ENCODE measurements at places on chromosomes 13 and 19. TPM values are rescaled to one million over a fixed set of nuclear protein-coding genes. Genes with fewer than 3 reads are reported as not detected.
A peak's percentile ranks its signal among the peaks of the same experiment; 100 is the strongest.

GRCh38 chr19:40035996-40036395, 20.0 kb downstream of the ZNF780B start:
- peaks cover 31% of the 10 kb centered on the region for H3K36me3 ChIP-seq
- H3K4me1 ChIP-seq = no peaks in the 10 kb centered on the region
- no peak overlapping the region for H3K4me3 ChIP-seq
- DNase-seq = peak; percentile 4
- H3K27ac ChIP-seq = no peak overlapping the region
- H3K27me3 ChIP-seq = no peaks in the 10 kb centered on the region

DNA sequence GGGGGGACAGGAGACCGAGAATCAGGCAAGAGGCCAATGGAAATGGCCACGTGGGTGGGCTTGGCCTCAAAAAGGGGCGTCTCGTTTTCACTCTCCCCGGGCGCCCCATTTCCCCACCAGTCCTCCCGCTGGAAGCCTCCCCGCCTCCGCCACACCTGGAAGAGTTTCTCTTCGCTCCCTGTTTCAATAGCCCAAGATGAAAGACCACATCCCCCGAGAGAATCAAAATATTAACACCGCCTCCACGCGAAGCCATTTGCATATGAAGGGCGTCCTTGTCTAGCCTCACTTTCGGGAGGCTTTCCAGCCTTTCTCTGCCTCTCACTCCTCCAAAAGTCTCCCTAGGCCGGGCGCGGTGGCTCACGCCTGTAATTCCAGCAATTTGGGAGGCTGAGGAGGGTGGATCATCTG, 691 bp upstream of the OLFM2 start:
- H3K27me3 ChIP-seq = no peaks in the 10 kb centered on the region
- peak overlapping the region; percentile 50 for H3K4me3 ChIP-seq
- peaks cover 13% of the 10 kb centered on the region for H3K4me1 ChIP-seq
- H3K36me3 ChIP-seq = no peaks in the 10 kb centered on the region
- H3K27ac ChIP-seq = peak overlapping the region; percentile 86

GRCh38 chr13:86757236-86757978, 913.8 kb upstream of the SLITRK5 start:
- peak; percentile 52 for DNase-seq
- no peaks in the 10 kb centered on the region for H3K27me3 ChIP-seq
- H3K27ac ChIP-seq = no peak overlapping the region
- H3K36me3 ChIP-seq = no peaks in the 10 kb centered on the region
- no peak overlapping the region for H3K4me3 ChIP-seq
- peaks cover 8% of the 10 kb centered on the region for H3K4me1 ChIP-seq

GRCh38 chr19:472005-472858, 11.4 kb upstream of the SHC2 start:
- no peaks in the 10 kb centered on the region for H3K4me1 ChIP-seq
- peak; percentile 35 for DNase-seq
- H3K36me3 ChIP-seq = no peaks in the 10 kb centered on the region
- no peak overlapping the region for H3K4me3 ChIP-seq
- H3K27ac ChIP-seq = no peak overlapping the region

- no peak overlapping the region for H3K27ac ChIP-seq
- no peaks in the 10 kb centered on the region for H3K36me3 ChIP-seq
- H3K4me3 ChIP-seq = no peak overlapping the region
These were observed 78.3 kb downstream of the TSHZ3 start for GRCh38 chr19:31270897-31271296.

GRCh38 chr19:29323440-29324290, 110.7 kb upstream of the UQCRFS1 start:
- DNase-seq = no peak
- no peaks in the 10 kb centered on the region for H3K27me3 ChIP-seq
- H3K4me1 ChIP-seq = no peaks in the 10 kb centered on the region
- no peak overlapping the region for H3K27ac ChIP-seq
- H3K4me3 ChIP-seq = no peak overlapping the region

DNA sequence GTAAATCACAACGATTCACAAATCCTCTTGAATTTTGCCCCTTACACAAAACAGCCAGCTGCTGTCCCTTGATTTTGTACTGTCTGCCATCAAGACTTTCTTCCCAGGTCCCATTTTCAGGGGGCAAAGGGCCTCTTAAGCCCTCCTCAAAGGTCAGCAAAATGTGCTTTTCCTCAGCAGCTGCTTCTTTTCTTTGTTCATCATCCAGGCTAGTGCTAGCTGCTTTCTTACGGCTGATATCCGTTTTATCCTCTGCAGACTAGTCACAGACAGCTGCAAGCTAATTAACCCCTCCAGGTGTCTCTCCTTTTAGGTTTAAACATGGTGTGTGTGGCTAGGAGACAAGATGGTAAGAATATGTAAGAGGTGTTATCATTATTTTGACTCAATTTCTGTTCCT, 90.9 kb downstream of the NALCN start:
- no peak overlapping the region for H3K27ac ChIP-seq
- no peak overlapping the region for H3K4me3 ChIP-seq
- H3K36me3 ChIP-seq = no peaks in the 10 kb centered on the region
- no peak for DNase-seq
- no peaks in the 10 kb centered on the region for H3K27me3 ChIP-seq
- no peaks in the 10 kb centered on the region for H3K4me1 ChIP-seq

DNA sequence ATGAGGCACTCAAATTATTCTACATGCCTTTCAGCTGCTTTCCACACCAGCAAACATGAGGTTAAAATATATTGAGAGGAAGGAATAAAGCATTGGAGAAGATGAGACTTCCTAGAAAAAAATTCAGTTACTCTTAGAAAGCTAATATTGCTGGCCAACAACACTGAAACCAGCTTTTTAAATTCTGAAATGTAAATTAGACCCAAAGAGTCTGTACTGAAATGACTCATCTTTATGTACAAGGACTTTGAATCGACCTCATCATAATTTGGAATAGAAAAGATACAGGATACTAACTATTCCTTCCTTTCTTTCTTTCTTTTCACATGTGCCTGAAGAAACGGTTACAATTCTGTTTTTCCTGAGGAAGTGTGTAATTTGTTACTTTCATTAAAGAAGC, 6.5 kb upstream of the HSPH1 start:
- no peak overlapping the region for H3K4me3 ChIP-seq
- no peaks in the 10 kb centered on the region for H3K4me1 ChIP-seq

GRCh38 chr13:111645198-111645597, 324.8 kb downstream of the TEX29 start:
- H3K36me3 ChIP-seq = no peaks in the 10 kb centered on the region
- H3K4me1 ChIP-seq = no peaks in the 10 kb centered on the region
- no peak for DNase-seq

DNA sequence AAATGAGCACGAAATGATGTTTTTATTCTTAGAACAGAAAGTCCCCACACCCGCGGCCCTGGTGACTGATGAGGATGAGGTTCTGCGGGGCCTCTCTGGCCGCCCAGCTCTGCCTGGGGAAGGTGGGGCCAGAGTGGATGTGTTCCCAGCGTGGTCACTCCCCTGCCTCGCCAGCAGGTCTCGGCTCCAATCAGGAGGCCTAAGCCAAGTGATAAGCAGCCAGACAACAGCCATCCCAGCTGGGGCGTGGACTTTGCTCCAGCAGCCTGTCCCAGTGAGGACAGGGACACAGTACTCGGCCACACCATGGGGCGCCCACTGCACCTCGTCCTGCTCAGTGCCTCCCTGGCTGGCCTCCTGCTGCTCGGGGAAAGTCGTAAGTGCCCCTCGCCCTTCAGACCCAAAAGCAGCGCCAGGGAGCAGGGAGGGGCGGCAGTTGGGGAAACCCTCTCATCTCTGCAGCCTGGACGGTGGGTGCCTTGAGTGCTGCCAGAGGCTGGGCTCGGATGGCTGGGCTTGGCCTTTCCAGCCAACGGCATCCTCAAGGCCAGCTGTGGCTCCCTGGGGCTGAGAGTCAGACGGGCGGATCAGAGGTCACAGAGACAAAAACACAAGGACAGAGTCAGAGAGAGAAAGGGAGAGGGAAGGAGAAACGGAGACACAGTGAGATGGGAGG, at the start of gene F10:
Gene F10, plus strand, starts transcription at position 250 of the 676 bp plus-strand sequence. Its CDS starts 57 bp downstream, at position 307.
- no peak within 1 kb of the TSS for H3K4me3 ChIP-seq
- no peaks in the 10 kb centered on the region for H3K36me3 ChIP-seq
- H3K27ac ChIP-seq = no peak within 1 kb of the TSS
- H3K4me1 ChIP-seq = no peaks in the 10 kb centered on the region
- no peaks in the 10 kb centered on the region for H3K27me3 ChIP-seq

Gene GRIK5
- total RNA-seq = 42.5 TPM

Gene OVOL3
- not detected for total RNA-seq

Gene ELANE
- total RNA-seq = not detected

Gene ZNF730
- total RNA-seq = 37.9 TPM

Gene KCNRG
- 3.3 TPM for total RNA-seq

Gene SOX1
- 0.04 TPM for total RNA-seq

Gene ACP5
- total RNA-seq = 12.4 TPM

Gene IQCN
- total RNA-seq = 0.35 TPM

Gene OLFM4
- not detected for total RNA-seq
